Suppressor macrophage (primary cell): ENCODE measurements at places on chromosomes 7 and 10.
A peak's percentile ranks its signal among the peaks of the same experiment; 100 is the strongest.

- no peak for DNase-seq
Observed at GRCh38 chr7:77337456-77337990, 78.6 kb downstream of the GSAP start.

GRCh38 chr10:78508955-78509748 is 475.5 kb downstream of the RPS24 start:
- no peak for DNase-seq

DNA sequence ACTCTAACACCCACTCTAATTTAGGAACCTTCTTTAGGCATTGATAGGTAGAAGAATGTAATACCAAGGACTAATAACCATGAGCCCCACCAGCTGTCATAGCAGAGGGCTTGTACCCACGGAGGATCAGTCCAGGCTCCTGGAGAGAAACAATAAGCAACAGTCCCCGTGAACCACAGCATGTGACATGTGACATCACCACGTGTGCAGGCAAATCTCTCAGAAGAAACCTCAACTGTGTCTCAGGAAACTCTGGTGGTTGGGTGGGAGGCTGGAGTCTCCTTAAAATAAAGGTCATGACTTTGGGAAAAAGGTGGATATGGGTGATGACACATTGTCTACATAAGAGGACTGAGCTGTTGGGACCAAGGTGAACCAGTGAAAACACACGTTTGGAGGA is 653.9 kb upstream of the FOXK1 start:
- DNase-seq, result no peak

DNA sequence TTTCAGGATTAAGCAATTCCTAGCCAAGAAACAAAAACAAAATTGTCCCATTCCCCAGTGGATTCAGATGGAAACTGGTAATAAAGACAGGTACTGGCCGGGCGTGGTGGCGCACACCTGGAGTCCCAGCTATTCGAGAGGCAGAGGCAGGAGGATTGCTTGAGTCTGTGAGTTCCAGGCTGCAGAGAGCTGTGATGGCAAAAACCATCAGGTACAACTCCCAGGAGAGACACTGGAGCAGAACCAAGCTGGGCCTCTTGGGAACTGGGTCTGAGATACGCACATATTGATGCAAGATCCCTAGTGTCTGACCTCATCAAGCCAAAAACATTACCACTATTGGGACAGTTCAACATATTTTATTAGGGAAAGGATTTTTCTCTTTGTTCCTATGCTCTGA is 84.0 kb upstream of the ANLN start:
- no peak for DNase-seq

- no peak for DNase-seq
Observed at GRCh38 chr10:8531116-8531515, 476.6 kb downstream of the GATA3 start.

DNA sequence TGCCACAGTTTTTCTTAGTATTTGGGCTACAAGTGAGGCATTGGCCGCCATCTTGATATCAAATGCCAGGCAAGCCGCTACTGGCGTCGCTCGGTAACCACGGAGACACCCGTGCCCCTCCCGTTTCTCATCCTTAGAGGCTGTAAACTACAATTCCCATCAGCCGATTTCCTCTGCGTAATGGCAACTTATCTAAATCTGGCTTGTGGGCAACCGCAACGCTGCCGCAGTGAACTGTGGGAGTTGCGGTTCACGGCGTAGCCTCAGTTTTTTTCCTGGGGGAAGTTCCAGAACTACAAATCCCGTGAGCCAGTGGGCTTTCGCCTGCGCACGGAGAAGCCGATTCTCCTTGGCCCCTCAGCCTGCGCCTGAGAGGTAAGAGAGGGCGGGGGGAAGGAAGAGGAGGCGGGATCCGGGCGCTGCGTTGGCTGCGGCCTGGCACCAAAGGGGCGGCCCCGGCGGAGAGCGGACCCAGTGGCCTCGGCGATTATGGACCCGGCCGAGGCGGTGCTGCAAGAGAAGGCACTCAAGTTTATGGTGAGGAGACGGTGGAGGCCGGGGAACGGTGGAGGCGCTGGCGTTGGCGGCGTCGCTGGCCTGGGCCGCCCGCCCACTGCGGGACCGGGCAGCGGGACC is at the start of gene BTRC:
TSS of gene BTRC (plus strand) at position 474 of the 636 bp plus-strand sequence. CDS start at position 490, 16 bp downstream.
- DNase-seq, result peak; percentile 98

DNA sequence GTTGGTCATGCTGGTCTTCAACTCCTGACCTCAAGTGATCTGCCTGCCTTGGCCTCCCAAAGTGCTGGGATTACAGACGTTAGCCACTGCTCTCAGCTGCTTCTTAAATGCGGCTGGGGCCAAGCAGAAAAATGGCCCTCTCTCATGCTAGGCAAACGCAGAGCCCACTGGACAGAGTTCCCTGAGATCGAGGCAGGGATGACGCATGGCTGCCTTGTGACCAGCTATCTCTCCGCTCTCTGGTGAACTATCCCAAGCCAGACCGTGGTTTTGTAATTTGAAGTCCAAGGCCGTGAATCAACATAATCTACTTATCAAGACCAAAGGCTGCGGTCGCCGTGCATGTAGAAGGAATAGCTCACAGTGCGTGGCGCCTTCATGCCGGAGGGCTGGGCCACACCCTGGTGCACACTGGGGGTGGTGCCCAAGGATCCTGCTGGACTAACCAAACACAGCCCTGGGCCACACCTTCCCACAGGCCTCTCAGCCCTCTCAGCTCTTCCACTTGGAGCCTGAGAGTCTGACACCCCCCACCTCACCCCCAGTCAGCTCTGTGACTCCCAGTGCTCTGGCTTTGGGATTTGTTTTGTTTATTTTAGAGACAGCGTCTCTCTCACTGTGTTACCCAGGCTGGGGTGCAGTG is 88.1 kb upstream of the CUX1 start:
- DNase-seq, result peak; percentile 51

DNA sequence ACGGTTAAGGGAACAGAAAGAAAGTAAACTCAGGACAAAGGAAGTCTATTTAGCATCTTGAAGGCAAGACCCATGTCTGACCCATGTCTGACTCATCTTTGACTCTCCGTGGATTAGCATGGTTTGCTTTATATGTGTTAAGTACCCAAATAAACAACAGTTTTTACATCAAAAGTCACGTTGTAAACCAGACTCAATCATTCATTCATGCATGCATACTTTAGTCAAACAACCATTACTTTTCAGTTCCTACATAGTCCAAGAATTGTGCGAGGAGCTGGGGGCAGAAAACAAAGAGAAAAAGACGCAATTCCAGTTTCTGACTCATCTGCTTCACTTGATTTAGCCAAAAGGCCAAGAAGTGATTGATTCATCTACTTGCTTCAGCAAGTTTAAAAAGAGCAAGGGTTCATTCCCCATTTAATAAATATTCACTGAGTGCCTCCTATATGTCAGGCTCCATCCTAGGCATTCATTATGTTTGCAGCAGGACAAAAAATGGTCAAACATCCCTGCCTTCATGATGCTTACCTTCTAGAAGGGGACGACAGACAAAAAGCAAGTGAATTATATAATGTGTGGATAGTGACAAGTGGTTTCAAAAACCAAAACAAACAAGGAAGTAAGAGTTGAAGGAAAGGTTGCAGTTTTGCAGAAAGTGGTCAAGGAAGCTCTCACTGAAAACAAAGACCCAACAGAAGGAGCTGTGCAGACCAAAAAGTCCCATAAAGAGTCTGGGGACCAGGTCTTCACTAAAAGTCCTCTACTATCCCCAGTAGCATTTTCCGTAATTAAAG is 116.2 kb downstream of the FAM107B start:
- peak; percentile 61 for DNase-seq

- no peak for DNase-seq
Observed at GRCh38 chr10:22997096-22997495, 69.2 kb downstream of the ARMC3 start.

DNA sequence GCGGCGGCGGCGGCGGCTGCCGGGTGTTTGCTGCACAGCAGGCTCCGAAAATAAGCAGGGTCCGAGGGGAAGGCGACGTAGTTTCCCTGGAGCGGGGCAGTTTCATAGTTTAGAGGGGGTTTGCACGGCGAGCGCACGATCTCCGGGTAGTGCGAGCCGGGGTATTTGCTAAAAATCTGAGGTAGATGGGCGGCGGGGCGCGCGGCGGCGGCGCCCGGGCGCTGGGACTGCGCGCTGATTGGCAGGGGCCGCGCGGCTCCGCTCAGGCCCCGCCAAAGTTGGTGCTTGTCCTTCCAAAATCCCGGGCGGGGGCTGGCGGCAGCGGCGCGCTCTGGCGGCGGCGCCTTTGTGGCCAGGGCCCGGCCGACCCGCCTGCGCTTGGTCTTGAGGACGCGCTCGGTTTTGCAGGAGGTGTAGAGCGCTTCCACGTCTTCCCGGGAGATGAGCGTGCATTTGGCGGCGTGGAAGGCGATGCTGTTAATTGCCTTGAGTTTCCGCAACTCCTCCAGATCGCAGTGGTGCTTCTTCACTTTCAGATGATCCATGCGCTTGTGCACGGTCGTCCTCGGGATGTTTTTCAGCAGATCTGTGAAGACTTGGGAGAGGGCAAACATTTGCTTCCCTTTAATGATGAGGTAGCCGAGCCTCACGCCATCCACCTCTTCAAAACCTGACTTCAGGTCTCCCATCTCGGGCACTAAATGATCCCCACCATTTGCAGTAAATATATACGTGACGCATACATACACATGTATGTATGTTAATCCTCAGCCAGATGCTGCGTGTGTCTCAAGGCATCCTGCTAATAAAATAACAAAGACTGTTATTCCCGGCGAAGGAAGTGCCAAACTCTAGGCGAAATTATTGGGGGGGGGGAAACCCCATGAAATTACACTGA is 8.1 kb downstream of the SKIDA1 start:
- DNase-seq, result peak; percentile 15
